ENCODE measurements at places on chromosomes 5 and 9. TPM values are rescaled to one million over a fixed set of nuclear protein-coding genes. Genes with fewer than 3 reads are reported as not detected.

- DNase-seq: no peak
Observed at GRCh38 chr9:128244091-128244836, 31.5 kb downstream of the GOLGA2 start.

GRCh38 chr9:109336409-109336808 lies 15.6 kb upstream of the EPB41L4B start:
- DNase-seq: no peak

Gene CCDC180
- 2.3 TPM for total RNA-seq

Gene FOXD4L6
- 0.20 TPM for total RNA-seq

GRCh38 chr9:90579181-90579580 lies 63.4 kb downstream of the DIRAS2 start:
- DNase-seq: no peak

Gene ATOSB
- 7.1 TPM for total RNA-seq

DNA sequence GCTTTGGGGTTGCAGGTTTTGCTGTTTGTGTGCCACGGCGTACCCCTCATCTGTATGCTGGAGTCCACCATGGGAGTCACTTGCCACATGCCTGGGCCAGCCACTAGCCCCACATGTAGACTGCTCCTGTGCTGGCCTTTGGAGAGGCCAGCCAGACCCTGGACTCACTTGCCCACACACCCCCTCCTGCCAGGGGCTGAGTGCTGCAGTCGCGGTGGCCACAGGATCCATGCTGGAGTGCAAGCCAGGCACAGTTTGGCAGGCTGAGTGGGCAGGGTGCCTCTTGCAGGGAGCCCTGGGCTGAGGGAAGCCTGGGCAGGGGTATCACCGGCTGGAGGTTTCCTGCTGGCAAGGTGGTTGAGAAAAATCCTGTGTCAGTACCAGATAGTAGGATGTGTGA lies 25.6 kb upstream of the GCNT1 start:
- no peak for DNase-seq

Gene FGF18
- 1.1 TPM for total RNA-seq

DNA sequence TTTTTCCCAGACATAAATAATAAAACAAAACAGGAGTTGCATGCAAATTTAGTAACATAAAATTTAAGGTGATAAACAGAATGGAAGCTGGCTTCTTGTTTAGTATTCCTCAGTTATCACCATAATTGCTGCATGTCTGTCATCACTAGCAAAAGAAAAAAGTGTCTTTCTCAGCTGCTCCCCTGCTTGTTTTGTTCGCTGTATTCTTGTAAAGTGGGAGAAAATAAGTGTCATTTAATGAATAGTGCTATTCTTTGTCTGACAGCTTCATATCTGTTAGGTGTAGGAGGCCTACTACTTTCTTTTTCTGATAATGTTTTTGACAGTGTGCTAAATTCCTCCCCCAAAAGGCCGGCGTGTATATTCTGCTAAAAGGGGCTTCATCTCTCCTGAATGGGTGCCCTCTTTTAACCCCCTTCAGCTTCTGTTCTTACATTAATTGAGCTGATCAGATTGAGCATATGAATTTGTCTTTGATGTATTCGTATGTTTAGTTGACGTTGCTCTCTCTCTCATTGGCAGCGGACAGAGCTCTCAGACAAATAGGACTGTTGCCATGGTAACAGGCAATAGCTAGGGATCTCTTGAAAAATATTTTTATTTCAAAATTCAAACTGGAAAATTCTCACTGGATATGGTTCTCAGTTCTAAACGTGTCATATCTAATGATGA lies 303.8 kb downstream of the KIAA0825 start:
- no peak for DNase-seq

DNA sequence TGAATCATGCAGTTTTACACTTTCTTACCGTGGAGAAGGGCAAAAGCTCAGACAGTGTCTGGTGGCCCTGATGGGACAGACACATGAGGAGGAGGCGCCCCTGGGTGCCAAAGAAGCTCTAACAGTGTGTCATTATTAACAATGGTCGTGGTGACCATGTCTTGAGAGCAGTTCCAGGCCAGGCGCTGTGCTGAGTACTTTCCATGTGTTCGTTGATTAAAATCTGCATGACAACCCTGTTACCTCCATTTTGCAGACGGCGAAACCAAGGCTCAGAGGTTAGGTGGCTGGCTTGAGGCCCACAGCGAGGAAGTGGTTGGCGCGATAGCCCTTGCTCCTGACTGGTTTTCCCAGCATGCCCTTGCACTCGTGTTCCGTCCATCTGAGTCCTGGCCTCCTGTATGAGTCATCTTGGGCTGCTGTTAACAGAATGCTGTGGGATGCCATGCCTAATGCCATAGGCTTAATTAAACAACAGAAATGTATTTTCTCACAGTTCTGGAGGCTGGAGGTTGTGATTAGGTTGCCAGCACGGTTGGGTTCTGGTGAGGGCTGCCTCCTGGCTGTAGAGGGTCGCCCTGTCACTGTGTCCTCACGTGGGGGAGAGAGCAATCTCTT lies 92.0 kb downstream of the AMBP start:
- no peak for DNase-seq

Gene ROPN1L
- 7.1 TPM for total RNA-seq

Gene GABRA6
- not detected for total RNA-seq

Gene VCAN
- total RNA-seq: 0.43 TPM

DNA sequence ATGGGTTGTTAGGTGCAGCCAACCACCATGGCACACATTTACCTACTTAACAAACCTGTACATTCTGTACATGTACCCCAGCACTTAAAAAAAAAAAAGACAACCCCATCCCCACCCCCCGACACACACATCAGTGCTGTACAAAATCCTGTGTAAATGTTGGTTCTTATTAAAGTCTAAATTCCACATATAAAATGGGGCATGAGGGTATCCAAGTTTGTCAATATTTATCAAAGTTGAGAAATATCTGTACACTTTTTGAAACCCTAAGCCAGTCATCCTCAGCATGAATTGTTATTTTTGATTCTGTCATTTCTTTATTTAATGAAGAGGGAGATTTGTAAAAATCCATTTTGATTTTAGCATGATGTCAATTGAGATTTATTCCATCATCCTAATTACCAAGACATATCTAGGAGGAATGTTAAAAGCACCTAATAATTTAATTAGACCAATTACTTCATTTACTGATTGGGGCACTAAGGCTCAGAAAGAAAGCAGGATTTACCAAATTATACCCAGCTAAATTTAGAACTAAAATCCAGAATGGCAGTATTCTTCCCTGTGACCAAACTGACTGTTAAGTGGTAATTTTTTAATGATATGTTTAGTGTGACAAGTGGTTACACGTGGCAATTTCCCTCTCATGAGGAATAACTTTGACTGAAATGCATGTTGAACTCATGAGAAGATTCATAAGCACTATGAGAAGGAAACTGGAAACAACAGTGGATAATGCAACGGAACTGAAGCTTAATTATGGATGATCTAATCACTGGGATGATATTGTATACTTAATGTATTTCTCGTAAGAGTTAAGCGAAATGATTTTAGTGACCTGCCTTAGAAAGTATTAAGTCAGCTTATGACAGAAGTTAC lies 195.9 kb downstream of the SGCD start:
- no peak for DNase-seq

- DNase-seq: peak; percentile 5
Observed at GRCh38 chr5:19001539-19001938, 986.5 kb downstream of the CDH18 start.
